Stimulated activated CD8-positive, alpha-beta memory T cell treated with anti-CD3 and anti-CD28 coated beads, Interleukin-12 subunit alpha, Interleukin-12 subunit beta, amount 100 ng/mL, for 1 hour (primary cell): ENCODE measurements at places on chromosomes 6 and 20.

- no peak for DNase-seq
Measured at GRCh38 chr6:84251891-84252539, 24.6 kb upstream of the CEP162 start.

DNA sequence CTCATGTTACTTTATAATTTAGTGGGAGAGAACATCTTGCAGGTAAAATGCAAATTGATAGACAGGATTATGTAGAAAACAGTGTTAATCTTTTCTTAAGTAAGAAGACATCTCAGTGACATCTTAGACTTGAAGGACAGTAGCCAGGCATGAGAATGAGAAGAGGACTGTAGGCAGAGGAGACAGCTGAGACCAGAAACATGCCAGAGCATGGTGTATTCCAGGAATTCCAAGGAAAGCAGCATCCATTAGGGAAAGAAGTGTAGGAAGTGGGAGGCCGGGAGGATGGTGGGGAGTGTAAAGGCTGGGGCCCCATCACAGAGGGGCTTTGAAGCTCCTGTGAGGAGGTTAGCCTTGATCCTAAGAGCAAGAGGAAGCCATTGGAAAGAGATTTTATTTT, 225.6 kb downstream of the ARID1B start:
- no peak for DNase-seq

DNA sequence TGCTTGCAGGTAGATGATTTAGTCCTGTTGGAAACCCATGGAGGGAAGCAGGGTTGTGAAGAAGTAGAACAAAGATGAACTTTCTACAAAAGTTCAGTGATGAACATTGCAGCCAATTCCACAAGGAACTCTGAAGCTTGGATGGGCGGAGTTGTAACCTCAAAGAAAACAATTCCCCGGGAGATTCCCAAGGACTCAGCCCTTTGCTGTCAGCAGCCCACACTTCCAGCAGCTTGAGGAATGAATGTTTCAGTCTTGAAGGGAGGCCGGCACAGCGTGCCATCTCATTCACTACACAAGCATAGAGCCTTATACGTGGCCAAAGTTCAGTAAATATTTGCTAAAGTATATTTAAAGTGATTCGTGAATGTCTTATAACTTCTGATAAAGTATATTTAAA, 269.4 kb downstream of the NKAIN2 start:
- DNase-seq = no peak

GRCh38 chr6:48775157-48775556, 664.2 kb upstream of the PTCHD4 start:
- DNase-seq = no peak

GRCh38 chr20:63574156-63574828, at the start of gene HELZ2:
TSS of gene HELZ2 (minus strand) at chr20:63574239. CDS start at chr20:63572385, 1,854 bp downstream.
- peak; percentile 59 for DNase-seq

GRCh38 chr20:53738039-53738944, 144.7 kb upstream of the ZNF217 start:
- no peak for DNase-seq

- no peak for DNase-seq
Measured at GRCh38 chr20:47925593-47925992, 140.3 kb upstream of the SULF2 start.
